Lower leg skin (tissue), 4 donors: ENCODE measurements at places on chromosomes 7 and 10. TPM values are rescaled to one million over a fixed set of nuclear protein-coding genes. Genes with fewer than 3 reads are reported as not detected.
A peak's percentile ranks its signal among the peaks of the same experiment; 100 is the strongest.

Gene ZNF467
- total RNA-seq: 12.1 TPM

GRCh38 chr10:110446954-110447608 lies 50.6 kb upstream of the DUSP5 start:
- DNase-seq: no peak

- DNase-seq: peak; percentile 3
These were observed 12.4 kb downstream of the DIP2C start for GRCh38 chr10:677038-677437.

Gene AKR1C4
- total RNA-seq: not detected

DNA sequence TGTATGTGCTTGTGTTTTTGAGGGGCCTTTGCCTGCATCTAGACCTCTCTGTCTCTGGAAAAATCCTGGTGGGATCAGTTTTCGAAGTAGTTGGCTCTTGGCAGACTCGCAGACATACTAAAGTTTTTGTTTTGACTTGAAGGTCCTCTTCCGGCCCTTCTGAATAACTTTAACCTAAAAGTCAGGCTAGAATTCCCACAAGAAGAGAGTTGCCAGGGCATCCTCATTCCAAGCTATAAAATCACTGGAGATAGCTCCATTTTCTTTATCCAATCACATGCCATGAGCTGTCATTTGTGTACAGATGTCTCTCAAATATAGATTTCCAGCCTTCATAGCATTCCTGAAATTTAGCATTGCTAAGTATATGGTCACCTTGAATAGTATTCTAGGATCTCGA lies 967.8 kb downstream of the LRMDA start:
- no peak for DNase-seq

- DNase-seq: no peak
These were observed 5.0 kb downstream of the TRUB1 start for GRCh38 chr10:114943000-114943399.

DNA sequence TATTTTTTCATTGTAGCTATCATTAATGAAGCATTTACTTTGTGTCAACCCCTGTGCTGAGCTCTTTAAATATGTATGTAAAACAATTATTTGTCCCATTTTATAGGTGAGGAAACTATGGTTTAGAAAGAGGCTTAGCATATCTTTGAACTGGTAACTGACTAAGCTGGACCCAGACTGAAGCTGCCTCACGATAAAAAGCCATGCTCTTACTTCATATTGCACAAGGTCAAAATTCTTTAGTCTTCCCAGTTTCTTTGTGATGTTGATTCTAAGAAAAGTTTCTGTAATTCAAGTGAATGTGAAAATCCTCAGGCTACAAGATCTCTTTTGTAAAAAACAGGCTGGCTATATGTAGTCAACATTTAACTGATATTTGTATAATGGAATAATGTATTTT lies 46.6 kb upstream of the SLC16A12 start:
- DNase-seq: no peak

- no peak for DNase-seq
These were observed 94.5 kb upstream of the BAIAP2L1 start for GRCh38 chr7:98495200-98495955.

DNA sequence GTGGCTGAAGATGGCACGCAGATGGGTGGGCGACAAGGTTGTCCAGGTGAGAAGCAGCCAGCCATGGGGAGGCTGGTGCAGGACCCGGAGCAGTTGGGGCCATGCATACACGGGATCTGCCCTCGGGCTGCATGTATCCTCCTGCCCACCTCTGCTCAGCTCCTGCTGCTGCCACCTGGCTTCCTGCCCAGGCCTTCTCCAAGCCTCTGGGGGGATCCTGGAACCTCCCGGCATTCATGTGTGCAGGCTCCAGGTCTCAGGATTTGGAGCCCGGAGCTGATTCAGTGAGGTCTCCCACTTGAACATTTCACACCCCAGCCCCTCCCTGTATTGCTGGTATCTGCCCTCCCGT lies 27.0 kb downstream of the PDGFA start:
- no peak for DNase-seq

GRCh38 chr7:139720186-139720585 lies 57.6 kb downstream of the HIPK2 start:
- no peak for DNase-seq

DNA sequence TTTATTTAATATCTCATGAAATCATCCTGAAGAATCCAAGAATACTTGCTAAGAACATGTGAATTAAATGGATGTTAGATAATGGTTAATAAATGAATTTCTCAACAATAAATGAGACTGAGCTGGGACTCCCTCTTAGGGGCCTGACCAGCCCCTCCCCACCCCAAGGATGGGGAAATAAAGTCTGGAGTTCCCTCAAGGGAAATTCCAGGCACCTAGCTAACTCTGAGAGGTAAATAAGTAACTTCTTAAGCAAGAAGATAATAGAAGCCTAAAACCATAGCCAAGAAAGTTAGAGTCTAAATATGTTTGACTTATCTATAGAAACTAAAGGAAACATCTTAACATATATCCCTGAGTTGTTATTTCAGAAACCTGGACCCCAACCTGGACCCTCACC lies 32.2 kb upstream of the PPP1R9A start:
- no peak for DNase-seq

Gene SFRP4
- total RNA-seq: 0.15 TPM

- DNase-seq: no peak
These were observed 834 bp downstream of the TAC1 start for GRCh38 chr7:97732565-97733275.

Gene RNF32
- total RNA-seq: 2.3 TPM

- no peak for DNase-seq
These were observed 22.1 kb downstream of the HSPA12A start for GRCh38 chr10:116720241-116720643.

DNA sequence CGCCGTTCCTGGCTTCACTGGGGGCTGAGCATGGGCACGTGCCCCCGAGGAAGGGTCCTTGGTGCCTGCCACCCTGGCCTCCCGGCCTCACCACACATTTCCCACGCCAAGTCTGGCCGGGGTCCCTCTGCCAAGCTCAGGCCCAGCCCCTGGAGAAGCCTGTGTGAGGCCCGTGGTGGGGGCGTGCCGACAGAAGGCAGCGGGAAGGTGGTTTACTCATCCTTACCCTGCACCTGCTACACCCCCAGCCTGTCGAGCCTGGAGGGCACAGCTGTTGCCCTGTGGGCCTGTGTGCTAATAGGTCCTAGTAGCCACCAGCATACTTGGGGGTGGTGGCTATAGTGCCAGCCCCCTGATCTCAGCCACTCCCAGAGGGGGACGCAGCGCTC lies 46.7 kb downstream of the NKX6-2 start:
- DNase-seq: no peak

Gene THAP5
- 19.8 TPM for total RNA-seq

- DNase-seq: no peak
These were observed 329.8 kb upstream of the SEMA3D start for GRCh38 chr7:85516675-85517074.

Gene HOXA4
- total RNA-seq: 1.6 TPM

Gene TRIM8
- 128 TPM for total RNA-seq

Gene AKR1C1
- total RNA-seq: 44.3 TPM

DNA sequence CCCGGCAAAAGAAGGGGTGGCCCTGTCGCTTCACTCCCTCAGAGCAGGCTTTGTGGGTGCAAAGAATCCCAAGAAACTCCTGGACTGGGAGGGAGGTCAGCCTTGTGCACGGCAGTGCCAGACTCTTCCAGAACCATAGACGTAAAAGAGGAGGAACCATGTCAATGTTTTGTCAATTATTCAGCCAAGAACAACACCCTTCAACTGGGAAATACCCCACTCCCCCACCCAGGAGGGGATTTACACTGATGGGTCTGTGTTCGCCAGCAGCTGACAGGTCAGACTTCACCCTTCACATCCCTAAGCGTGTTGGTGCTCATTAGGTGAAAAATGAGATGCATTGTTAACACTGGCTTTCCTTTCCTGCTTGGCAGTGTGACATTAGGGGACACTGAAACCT lies 116.8 kb upstream of the BMPER start:
- DNase-seq: no peak

DNA sequence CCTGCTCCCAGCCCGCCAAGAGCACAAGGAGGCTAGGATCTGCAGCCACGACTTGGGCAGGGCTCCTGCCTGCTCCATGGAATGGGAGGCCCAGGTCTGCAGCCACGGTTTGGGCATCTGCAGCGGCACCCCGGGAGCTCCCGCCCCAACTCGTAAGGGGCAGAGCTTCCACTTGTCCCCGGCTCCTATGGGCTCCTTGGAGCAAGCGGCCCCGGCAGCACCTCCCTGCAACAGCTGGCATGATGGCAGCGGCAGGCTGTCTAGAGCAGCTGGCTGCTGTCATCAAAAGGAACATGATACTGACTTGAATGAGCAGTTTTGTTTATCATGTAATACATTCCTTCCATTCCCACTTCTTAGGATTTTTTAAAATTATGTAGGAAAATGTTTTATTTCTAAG lies 684.0 kb upstream of the FOXK1 start:
- no peak for DNase-seq

Gene ANKRD61
- total RNA-seq: not detected

- DNase-seq: no peak
These were observed at the start of the genes DYDC1 and DYDC2 for GRCh38 chr10:80356563-80356988. DYDC1 (minus strand) TSS chr10:80356755; CDS start chr10:80352601, 4,154 bp downstream. DYDC2 (plus strand) TSS chr10:80356781; CDS start chr10:80362444, 5,663 bp downstream.

GRCh38 chr10:22067091-22067490 lies 63.6 kb upstream of the DNAJC1 start:
- DNase-seq: no peak

DNA sequence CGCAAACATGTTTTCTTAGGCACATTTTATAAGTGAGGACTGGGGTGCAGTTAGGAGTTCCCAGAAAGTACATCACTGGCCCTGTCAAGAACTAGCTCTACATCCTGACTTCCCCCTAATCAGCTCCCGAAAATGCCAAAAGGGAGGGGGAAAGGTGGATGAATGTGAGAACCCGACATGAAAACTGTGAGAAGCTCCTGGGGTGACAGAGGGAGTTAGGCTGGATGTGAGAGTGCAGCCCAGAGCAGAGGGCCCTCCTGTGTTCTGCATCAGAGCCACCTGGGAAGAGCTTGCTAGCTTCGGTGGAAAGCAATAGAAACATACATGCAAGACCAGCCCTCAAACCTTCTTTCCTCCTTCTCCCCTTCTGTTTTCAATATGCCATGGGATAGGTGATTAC lies 30.5 kb upstream of the SEM1 start:
- DNase-seq: no peak

DNA sequence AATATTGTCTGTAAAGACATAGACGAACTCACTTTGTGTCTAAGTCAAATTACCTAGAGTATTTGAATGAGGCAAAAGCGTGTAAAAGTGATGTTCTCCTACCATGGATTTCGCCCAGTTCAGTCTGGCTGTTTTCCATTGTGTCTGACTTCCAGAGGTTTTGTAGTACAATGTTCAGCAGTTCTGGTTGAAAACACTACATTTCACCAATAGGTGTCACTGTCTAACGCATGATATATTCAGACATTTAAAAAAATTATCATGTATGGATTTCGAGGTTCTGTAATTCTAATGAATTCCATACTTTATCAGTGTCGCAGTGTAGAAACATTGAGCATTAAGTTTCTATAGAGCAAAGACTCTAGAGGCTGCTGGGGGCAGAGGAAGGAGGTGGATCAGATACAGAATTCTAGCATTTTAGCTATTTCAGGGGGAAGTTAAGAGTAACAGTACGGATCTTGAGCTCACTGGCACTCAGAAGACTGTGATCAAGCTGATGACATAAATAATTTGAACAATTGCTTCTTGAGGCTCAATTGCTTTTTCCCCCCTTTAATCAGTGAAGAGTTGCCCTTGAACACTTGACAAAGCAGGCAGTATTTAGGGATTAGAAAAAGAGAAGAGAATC lies 196.9 kb upstream of the RHOBTB1 start:
- DNase-seq: no peak

Gene EDRF1
- total RNA-seq: 20.6 TPM

GRCh38 chr10:116011929-116012328 lies 261.1 kb downstream of the GFRA1 start:
- no peak for DNase-seq

Gene TMEM196
- not detected for total RNA-seq
